ENCODE measurements at places on chromosomes 4 and X. TPM values are rescaled to one million over a fixed set of nuclear protein-coding genes. Genes with fewer than 3 reads are reported as not detected.

The VCX3B gene
- not detected for total RNA-seq

The FAM241A gene
- total RNA-seq: 2.1 TPM

The TSPAN7 gene
- total RNA-seq: 0.29 TPM

The CASP3 gene
- total RNA-seq: 56.0 TPM

The IRF2 gene
- 43.8 TPM for total RNA-seq

The RBMXL3 gene
- total RNA-seq: not detected

The PLAC8 gene
- 0.72 TPM for total RNA-seq

The SSX2B gene
- not detected for total RNA-seq

The PRDM5 gene
- 39.4 TPM for total RNA-seq

The SLC9B1 gene
- total RNA-seq: 0.29 TPM

The SAT1 gene
- total RNA-seq: 81.9 TPM
